M059J (cell line): ENCODE measurements at places on chromosomes 3 and 15.

DNA sequence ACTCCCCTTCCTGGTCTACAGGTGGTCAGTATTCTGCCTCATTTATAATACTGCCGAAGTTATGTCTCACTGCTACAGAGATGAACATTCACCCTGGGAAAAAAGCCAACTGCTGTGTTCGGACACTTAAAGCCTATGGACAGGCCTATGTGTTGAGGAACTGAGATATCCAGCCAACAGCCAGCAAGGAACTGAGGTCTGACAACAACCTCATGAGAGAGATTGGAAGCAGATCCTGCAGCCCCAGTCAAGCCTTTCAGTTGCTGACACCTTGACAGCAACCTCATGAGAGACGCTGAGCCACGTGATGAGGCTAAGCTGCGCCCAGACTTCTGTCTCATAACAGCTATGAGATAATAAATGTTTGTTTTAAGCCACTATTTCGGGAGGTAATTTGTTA, 18.2 kb upstream of the FHIT start:
- DNase-seq = no peak

DNA sequence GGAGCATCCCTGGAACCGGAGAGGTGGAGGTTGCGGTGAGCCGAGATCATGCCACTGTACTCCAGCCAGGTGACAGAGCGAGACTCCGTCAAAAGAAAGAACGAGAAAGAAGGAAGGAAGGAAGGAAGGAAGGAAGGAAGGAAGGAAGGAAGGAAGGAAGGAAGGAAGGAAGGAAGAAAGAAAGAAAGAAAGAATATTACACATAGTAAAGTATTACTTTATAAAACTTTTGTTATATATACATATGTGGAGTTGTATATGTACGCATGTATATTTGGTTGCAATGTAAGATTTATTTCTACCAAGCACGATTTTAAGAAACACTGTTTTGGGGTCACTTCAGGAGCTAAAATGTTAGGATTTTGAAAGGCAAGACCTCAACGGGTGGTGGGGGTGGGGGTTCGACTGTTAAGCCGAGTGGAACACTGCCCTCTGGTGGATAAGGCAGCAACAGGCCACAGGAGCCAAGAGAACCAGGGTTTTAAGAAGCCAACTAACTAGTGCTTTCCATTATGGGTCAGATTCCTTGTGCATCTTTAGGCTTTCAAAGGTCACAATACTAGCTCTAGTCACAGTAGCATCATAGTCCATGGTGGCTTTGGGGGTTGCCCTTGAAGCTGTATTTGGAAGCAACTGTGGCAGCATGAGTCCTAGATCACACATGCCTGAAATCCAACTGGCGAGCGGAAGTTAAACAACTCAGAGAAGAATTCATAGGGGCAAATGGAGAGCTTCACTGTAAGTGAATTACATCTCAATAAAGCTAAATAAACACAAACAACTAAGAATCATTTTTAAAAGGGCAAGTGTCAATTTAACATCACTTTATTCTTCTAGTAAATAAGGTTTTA, 22.5 kb downstream of the GLB1 start:
- DNase-seq = peak; percentile 50

- DNase-seq = no peak
These were observed 20.6 kb downstream of the TMEM108 start for GRCh38 chr3:133058831-133059230.

- no peak for DNase-seq
These were observed 712.4 kb upstream of the UBE2E2 start for GRCh38 chr3:22490747-22491146.

GRCh38 chr3:181630853-181631252, 80.9 kb upstream of the SOX2 start:
- DNase-seq = no peak

GRCh38 chr15:89104172-89104564, 15.9 kb downstream of the ABHD2 start:
- DNase-seq = peak; percentile 22

GRCh38 chr15:68687136-68687735, 108.4 kb downstream of the CORO2B start:
- no peak for DNase-seq

GRCh38 chr3:134039161-134039862, 9.6 kb upstream of the SLCO2A1 start:
- DNase-seq = peak; percentile 49

DNA sequence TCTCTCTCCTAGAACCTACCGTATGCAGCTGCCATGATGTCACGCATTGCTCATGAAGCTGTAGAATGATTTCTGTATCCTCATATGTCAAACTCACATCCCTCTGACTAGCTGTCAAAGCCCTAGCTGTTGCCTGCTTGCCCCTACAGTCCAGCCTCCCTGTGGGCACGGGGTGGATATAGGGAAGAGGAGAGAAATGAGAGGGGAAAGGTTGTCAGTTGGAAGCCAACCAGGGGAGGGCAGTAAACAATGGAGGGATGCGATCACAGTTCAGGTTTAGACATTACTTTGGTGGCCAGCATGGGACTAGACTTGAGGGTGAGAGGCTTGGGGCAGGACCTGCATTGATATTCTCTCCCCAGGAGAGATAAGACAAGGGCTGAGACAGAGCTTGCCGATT, 1.7 kb upstream of the HDGFL3 start:
- no peak for DNase-seq

DNA sequence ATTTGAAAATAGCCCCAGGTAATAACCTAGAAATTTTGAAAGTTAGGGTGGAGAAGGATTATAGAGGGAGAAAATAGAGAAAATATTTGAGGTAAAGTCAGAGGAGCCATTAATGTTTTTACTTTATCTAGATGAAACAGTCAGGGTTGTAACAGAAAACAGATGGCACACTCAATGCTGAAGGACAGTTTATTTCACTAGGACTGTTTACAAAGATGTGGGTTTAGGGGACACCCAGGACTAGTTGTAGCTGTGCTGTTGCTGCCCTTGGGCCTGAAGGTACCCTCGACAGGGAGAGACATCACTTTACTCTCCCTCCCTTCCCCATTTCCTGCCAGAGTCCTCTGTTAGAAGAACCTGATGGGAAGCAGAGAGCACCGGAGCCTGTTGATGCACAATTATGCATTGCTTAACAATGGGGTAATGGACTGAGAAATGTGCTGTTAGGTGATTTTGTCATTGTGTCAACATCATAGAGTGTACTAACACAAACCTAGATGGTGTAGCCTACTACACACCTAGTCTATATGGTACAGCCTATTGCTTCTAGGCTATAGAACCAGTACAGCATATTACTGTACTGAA, 103.8 kb downstream of the GALK2 start:
- peak; percentile 12 for DNase-seq

DNA sequence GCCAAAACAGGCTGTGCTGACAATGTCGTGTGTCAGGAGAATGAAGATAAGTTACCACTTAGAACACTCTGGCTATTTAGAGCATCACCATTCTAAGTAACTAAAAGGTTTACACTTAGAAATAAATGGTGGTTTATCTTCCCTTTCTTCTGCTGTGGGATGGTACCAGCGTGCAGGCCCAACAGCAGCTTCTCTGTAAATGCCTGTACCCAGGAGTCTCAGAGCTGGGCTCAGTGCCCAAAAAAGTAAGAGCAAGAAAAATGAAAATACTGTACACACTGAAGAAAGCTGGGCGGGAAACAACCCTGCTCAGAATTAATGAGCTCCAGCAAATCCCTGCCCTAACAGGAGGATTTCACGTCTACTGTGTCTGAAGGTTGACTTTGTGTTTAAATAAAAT, 206.5 kb downstream of the MFSD1 start:
- peak; percentile 30 for DNase-seq

GRCh38 chr3:100756441-100756840, 47.1 kb downstream of the TFG start:
- no peak for DNase-seq

DNA sequence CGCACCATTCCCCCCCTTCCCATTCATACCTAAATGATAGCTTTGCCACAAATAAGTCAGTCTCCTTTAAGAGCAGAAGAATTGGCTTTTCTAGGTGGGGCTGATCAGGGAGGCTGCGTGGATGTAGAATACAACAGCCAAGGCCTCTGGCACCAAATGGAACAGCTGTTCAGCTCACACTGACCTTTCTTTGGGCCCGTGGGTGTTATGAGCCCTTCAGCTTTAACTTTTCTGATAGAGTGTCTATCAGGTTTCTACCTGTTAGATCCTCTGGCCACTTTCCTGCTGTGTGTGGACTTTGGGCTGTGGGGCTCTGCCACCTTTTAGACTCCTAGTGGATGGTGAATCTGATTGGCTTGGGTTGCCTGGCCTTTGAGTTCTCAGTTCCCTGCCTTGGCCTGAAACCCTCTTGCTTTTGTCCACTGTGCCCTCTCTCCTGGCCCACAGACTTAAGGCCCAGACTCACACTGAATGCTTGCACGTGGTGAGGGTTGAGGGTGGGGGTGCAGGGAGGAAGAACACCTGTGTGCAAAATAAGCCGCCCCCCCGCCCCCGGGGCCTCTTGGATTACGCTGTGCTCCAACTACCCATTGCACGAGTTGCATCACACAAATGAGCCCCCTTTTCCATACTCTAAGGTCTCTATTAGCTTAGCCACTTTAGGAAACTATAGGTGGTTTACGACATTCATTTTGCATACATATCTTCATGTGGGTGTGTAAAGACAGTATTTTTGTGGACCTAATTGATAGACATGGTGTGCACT, 1.3 kb upstream of the RFX7 start:
- peak; percentile 15 for DNase-seq

- no peak for DNase-seq
These were observed 269.0 kb upstream of the TPM1 start for GRCh38 chr15:62773369-62774165.

DNA sequence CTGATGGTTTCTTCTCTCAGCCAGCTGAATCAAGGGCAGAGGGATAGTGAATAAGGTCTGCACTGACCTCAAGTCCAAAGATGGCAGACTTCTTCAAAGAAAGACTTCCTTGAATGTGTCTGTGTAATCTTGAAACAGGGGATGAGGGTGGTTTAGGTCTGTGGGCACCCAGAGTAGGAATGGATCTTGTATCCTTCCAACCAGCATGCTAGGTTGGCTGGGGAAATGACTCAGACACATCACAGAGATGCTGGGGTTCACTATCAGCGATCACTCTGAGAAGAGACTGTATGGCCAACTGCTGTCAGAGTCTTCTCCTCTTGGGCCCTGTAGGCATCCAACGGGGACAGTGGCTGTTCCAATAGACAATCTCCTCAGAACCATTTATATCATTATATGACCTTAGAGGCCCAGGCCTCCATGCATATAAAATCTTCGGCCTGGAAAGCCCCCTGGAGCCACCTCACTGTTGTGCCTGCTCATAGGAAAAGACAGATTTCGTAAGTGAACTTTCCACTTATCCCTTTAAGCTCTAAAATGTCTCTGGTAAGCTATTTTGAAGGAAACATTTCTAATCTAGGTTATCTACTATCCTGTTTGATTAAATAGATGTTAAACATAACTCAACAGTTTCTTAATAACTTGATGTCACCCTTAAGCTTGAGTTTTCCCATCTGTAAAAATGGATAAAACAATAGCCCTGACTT, 58.5 kb downstream of the TIPARP start:
- no peak for DNase-seq

- DNase-seq = no peak
These were observed 391.1 kb upstream of the MDFIC2 start for GRCh38 chr3:70703305-70704102.

DNA sequence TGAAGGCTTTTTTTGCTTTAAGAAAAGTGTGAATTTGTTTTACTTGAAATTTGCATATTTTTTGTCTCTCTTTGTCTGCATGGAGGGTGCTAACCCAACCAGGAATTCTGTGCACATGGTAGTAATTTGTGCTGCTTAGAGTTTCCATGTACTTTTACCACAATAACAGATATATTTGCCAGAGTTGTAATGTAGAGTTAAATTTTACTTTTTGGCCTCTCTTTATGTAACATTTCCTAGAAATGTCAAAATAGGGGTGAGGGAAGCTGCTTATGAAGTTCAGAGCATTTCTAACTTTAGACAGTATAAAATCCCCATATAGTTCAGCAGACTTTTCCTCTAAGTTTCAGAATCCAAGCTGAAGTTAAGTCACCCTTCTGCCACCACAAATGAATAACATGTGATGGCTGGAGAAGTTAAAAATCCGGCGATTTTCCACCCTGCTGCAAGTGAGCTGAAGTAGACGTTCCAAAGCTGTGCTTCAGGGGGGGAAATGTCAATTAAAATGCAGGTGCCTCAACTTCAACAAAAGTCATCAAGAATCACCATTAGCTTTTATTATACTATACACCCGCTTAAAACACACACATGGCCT, 385.7 kb upstream of the NR2F2 start:
- no peak for DNase-seq

GRCh38 chr3:58258392-58259055, 20.9 kb downstream of the ABHD6 start:
- no peak for DNase-seq

DNA sequence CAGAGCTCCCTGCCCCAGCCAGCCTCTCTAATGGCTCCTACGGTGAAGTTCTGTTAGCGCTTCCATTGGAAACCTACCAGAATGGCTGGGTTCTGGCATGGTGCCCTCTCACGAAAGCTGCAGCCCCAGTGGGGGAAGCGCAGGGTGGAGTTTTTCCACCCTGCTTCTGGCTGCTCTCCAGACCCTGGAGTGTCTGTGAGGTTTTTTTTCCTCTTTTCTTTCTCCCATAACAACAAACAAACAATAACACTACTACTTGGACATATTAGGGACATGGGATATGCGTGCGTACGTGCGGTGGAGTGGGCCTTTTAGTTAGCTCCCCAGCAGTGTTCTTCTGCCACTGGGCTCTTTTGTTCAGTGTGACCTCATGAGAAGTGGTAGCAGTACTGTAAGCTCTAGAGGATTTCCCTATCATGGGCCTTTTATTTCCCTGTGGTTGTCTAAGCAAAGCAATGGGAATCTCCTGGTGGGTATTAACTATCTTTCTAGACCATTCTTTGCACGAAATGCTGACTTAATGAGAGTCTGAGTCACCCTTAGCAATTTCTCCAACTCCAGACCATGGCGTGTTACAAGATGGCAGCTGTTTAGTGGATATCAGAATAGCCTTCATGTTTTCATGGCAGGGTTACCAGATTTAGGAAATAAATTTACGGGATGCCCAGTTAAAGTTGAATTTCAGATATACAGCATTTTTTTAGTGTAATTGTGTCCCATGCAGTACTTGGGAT, 161.9 kb downstream of the FNDC3B start:
- DNase-seq = peak; percentile 99
